ENCODE measurements at places on chromosomes 4 and X.

DNA sequence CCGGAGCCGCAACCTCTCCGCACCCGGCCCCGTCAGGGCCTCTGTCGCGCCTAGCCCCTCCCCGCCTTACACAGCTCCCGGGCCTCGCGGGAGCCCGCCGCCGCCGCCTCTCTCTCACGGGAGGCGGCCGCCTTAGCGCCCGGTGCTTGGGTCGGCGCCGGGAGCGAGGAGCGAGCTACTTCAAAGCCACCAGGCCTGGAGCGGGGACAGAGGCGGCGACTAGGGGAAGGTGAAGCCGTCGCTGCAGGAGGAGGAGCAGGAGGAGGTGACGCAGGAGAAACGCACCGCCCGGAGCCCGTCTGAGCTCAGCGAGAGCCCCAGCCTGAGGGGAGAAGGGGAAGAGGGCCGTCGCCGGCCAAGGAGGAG is 250 bp downstream of the USP9X start:
- DNase-seq: no peak

GRCh38 chrX:17740137-17741122 is 3.1 kb downstream of the SCML1 start:
- DNase-seq: no peak

DNA sequence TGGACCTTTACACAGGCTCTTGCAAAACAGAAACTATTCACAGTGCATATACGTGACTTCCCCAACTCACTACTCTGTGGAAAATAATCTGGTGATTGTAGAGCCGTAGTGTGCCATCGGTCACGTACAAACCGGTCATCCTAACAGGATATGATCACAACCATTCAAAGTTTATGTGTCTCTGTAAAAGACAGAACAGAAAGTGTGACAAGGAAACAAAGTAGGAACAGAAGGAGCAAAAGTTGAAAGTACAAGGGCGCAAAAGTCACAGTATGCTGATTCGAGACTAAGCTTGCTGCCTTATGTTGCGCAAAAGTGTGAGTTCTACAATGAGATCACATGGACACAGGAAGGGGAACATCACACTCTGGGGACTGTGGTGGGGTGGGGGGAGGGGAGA is 18.6 kb downstream of the MEPE start:
- DNase-seq: no peak

- DNase-seq: no peak
Measured at GRCh38 chr4:90207887-90208454, 80.8 kb downstream of the CCSER1 start.

GRCh38 chr4:54091637-54092404 is 8.1 kb upstream of the GSX2 start:
- DNase-seq: no peak

- DNase-seq: no peak
Measured at GRCh38 chr4:43564107-43564506, 671.6 kb downstream of the GRXCR1 start.

DNA sequence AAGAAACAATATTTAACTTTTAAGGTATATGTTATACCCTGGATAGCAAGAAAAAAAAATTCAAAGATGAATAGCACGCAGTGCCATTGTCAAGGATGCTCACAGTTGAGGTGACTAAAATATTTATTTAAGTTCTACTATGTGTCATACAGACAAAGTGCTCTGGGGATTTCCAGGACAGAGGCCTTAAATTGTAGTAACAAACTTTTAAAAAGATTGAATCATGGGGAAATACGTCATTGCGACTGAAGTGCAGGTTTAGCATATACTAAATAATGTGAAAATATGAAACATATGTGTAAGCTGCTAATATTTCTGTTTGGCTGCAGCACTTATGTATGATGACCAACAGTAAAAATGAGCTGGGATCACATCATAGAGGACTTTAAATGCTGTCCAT is 748.0 kb upstream of the PCDH7 start:
- no peak for DNase-seq

GRCh38 chr4:6727081-6727942 is 11.3 kb downstream of the BLOC1S4 start:
- DNase-seq: no peak

DNA sequence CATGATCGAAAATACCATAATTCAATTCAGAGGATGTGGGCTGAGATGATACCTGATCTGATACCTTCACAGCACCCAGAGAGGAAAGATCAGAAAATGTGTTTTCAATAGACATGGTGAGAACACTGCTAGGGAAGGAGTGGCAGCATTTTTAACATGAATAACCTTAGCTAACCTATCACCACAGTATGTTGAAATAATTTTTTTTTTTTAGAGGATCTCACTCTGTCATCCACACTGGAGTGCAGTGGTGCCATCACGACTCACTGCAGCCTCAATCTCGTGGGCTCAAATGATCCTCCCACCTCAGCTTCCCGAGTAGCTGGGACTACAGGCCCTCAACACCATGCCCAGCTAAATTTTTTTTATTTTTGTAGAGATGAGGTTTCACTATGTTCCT is 90.5 kb upstream of the RAPGEF2 start:
- peak; percentile 16 for DNase-seq

DNA sequence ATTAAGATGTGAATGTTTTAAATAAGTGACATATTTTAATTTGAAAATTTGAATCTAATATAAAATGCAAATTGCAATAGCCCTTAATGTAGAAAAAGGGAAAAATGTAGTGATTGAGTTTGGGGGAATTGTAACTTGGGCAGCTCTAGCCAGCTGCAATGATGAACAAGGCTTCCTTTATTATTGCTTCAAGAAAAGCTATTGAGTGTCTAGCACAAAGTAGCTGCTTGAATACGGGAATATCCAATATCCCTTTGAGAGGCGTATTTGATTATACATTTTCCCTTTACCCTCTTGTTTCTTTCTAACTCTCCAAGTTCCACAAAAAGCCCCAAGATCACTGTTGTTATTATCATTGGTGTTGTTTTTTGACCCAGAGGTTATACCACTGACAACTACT is 21.8 kb downstream of the IL1RAPL1 start:
- DNase-seq: no peak

GRCh38 chr4:147813109-147813773 is 81.4 kb downstream of the ARHGAP10 start:
- no peak for DNase-seq

- no peak for DNase-seq
Measured at GRCh38 chr4:165906272-165906671, 33.2 kb downstream of the TLL1 start.

- no peak for DNase-seq
Measured at GRCh38 chr4:109011241-109012026, 248.6 kb upstream of the ETNPPL start.

DNA sequence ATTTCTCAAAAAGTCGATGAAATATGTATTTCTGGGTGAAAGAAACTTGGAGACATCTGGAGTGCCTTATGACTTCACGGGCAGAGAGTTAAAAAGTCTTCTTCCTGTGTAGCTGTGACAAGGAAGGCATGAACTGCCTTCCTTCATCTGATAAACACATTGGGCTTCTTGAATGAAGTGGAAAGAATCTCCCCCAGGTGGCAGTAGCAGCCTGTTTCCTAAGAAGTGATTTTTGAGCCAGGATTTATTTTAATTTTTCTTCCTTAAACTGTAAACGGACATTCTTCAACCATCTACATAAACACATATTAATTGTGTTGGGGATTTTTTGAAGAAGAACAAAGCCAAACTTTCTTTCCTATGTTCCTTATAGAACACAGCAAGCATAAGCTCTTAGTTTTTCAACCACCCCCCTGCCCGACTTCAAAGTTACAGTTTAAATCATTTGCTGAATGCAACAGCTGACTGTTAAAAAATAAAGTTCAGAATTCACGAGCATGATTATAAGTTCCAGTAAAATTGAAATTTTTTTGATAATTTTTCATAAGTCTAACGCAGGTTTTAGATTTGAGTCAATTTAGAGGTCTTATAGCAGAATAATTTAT is 980 bp upstream of the GIMD1 start:
- DNase-seq: peak; percentile 53
